Muscle of arm (tissue), 14 donors: ENCODE measurements at places on chromosomes 11 and 22.
A peak's percentile ranks its signal among the peaks of the same experiment; 100 is the strongest.

- DNase-seq, result no peak
Measured at GRCh38 chr11:76770642-76771445, 12.3 kb upstream of the TSKU start.

GRCh38 chr22:31305194-31305593, 12.9 kb upstream of the PIK3IP1 start:
- DNase-seq, result no peak

DNA sequence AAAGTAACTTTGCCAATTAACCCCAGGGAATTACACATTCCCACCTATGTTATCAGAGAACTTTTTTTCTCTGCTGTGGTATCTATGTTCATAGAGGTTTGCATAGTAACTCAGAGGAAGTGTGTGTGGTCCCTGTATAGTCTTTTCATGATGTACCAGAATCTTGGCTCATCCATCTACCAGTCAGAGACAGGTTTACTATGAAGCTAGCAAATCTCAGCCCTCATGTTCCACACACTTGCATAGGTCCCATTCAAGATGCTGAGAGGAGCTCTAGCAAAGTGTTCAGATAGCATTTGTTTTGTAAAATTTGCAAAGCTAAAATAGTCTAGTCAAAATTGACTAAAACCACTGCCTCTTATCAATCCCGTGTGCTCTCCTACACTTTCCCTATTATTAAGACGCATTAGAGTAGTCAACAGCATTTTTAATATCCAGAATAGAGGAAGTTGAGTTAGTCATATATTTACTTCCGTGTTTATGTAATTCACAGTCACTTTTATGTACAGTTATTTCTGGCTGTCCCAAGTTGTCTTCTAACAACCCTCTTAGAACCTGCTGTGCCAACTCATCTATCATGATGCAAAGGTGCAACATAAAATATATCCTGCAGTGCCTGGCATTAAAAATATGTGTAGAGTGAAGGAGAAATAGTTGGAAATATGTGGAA, 184.2 kb downstream of the FAM76B start:
- no peak for DNase-seq

- DNase-seq, result no peak
Measured at GRCh38 chr11:125071435-125071834, 8.3 kb downstream of the SLC37A2 start.

- DNase-seq, result no peak
Measured at GRCh38 chr22:25161916-25162530, 37.6 kb upstream of the CRYBB3 start.

DNA sequence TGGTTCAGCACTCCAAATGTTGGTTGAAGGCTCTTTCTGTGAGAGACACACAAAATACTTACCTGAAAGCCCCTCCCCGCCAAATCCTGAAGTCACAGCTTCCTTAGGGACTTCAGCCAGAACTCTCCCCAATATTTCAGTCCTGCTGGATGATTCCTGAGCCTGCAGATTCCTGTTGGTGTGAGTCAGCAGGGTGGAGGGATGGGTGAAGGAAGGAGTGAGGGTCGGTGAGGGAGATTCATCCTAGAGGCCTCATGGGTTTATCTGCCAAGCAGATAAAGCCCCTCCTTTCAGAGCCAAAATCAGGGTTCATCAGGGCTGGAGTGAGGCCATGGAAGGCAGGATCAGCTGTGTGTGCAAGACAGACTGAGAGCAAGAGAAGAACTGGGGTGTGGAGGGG, 37.9 kb downstream of the SMIM38 start:
- DNase-seq, result no peak

- no peak for DNase-seq
Measured at GRCh38 chr22:50361688-50362087, 18.6 kb downstream of the PPP6R2 start.

- DNase-seq, result peak; percentile 40
Measured at GRCh38 chr11:83033371-83033770, 38.3 kb downstream of the RAB30 start.

DNA sequence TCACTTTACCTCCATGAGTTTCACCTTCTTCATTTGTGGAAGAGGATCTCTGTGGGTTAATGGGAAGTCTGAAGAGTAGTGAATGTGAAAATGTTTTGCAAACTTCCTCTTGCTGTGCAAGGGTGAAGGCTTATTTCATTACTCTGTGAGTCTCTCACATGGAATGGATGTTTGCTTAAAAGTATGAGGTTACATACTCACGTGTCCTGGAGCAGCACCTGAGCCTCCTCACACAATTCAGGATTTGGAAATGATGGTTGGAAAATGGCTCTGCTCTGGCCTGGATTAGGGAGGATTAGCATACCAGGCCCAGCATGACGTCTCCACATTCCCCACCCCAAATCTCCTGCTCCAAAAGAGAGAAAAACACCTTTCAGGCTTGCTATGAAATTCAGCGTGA, 4.8 kb downstream of the GRAMD1B start:
- no peak for DNase-seq

DNA sequence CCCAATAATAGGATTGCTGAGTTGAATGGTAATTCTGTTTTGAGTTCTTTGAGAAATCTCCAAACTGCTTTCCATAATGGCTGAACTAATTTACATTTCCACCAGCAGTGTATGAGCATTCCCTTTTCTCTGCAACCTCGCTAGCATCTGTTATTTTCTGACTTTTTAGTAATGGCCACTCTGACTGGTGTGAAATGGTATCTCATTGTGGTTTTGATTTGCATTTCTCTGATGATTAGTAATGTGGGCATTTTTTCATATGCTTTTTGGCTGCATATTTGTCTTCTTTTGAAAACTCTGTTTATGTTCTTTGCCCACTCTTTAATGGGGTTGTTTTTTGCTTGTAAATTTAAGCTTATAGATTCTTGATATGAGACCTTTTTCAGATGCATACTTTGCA, 97.4 kb downstream of the FDX1 start:
- no peak for DNase-seq

- DNase-seq, result no peak
Measured at GRCh38 chr11:476416-476815, 26.3 kb downstream of the PTDSS2 start.

GRCh38 chr11:109241988-109242536, 179.9 kb upstream of the C11orf87 start:
- no peak for DNase-seq

GRCh38 chr22:19431649-19432132, at the start of gene HIRA:
HIRA (minus strand) TSS chr22:19431733; CDS start chr22:19431476, 257 bp downstream.
- peak; percentile 82 for DNase-seq

GRCh38 chr11:62922653-62923431, 1.7 kb upstream of the CHRM1 start:
- no peak for DNase-seq

DNA sequence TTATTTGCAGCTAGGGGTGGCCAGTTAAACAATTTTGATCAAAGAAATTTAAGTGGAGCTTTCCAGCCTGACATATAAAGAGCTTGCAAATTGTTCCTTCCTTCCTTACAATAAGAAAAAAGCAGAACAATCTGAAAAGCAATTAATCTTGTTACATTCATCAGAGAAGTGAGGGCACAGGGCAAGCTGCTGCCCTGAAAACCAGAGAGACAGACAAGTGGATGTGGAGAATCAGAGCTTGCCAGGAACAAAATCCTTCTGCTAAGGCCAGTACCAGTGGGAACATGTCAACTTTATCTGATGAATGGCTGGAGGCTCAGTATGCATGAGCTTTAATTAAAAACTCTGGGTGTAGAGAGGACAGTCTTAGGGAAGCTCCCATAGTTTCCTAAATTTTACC, 8.8 kb downstream of the CCDC179 start:
- DNase-seq, result no peak

- no peak for DNase-seq
Measured at GRCh38 chr11:78216571-78217287, 28.0 kb downstream of the USP35 start.

GRCh38 chr11:86571273-86571948, 101.0 kb downstream of the ME3 start:
- no peak for DNase-seq

DNA sequence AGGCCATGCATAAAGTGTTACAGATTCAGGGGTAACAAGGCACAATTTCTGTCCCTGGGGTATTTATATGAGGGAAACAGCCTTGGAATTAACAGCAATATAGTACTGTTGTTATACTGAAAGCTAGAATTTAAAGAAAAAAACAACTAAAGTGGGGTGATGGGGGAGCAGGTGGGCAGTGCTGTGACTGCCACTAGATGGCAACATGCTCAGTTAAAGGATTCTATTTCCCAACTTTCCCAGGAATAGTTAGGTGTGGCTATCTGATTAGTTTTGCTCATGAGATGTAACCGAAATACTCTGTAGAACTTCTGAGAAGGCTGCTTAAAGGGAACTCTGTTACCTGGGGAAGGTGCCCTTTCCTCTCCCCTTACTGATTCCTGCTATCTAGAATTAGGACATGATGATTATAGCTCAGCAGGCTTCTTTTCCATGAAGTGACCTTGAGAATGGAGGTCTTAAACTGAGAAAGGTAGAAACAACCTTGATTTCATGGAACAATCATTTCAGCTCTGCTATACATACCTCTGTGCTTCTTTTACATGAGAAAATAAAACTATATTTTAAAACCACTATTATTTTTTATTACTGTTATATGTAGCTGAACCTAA, 102.6 kb downstream of the RELT start:
- no peak for DNase-seq

- DNase-seq, result peak; percentile 46
Measured at GRCh38 chr11:119990309-119991021, 147.4 kb downstream of the TRIM29 start.

- no peak for DNase-seq
Measured at GRCh38 chr22:36208162-36208765, 6.7 kb upstream of the APOL4 start.

DNA sequence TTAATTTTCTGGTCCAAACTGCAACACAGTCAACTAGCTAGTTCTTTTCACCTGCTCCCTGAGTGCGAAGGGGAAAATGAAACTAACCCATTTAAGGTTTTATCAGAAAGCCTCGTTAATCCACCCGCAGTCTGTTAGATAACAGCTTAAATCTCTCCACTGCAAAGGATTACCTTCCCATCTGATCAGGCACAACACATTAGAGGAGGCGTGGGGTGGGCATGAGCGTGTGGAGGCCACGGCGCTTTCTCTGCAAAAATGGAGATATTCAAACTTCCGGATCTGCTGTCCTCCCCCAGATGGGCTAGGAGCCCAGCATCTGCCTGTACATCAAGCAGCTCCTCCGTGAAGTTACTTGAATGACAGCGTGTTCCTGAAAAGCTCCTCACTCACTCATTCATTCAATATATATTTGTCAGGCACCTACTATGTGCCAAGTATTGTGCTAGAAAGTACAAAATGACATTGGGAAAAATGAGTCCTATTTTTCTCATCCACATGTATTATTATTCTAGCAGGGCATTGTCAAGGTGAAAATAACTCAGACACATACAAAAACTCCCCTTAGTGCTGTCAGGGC, 13.5 kb upstream of the ANKK1 start:
- no peak for DNase-seq

DNA sequence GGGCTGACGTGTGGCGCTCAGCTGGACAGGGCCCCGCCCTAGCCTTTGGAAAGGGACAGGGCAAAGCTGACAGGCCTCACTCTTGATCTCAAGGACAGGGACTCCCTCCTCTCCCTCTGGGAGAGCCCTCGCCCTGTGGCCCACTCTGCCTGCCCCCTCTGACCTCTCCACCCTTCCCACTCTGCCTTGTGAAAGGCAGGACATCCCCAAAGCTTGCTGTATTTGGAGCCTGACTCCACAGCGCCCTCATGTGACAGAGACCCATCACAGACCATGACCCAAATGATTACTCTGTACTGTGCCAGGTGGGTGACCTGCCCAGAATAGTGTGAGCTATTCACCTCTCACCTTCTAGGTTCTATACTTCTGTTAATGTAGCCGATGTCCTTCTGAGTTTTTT, 18.8 kb downstream of the P2RY2 start:
- no peak for DNase-seq

DNA sequence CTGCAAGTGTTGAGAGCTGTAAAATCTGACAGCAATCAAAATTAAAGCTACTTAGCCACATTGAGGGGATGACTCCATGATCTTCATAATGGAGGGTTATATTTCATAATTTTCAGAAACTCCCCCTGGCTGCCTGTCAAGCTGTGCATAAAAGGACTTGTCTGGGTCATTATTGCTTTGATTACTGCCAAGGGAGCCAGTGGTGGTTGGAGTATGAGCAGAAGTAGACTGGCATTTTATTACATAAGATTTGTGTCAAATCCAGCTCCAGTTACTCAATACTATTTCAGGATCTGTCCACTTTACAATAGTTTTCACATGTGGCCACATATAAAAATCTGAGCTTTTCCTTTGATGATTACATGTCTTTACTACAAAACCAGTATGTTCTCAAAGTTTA, 108.9 kb upstream of the SLC5A12 start:
- no peak for DNase-seq

DNA sequence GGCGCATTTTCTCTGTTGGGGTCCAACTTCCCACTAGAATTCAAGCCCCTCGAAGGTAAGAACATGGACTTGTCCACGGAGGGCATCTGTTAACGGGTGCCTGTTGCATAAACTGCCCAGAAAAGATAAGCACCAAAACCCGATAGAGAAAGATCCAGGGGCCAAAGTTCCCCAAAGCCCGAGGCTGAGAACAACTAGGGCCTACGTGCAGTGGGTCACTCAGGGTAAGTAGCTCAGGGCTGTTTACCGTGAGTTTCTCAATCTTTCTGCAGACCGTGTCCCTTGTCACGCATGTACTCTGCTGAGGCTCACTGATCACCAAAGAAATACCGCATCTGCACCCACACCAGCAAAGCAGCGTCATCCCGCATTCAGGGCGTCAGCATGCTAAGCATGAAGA, 24.4 kb downstream of the PGA5 start:
- DNase-seq, result no peak

DNA sequence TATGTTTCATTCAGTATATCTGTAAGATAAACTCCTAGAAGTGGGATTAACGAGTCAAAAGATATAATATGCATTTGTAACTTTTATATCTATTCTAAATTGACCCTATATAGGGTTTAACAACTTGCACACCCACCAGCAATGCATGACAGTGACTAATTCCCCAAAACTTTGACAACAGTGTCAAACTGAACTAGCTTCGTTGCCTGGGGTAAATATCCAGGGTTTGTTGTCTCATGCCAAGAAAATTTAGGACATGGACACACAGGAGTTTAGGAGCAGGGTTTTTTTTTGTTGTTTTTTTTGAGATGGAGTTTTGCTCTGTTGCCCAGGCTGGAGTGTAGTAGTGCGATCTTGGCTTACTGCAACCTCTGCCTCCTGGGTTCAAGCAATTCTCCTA, 5.1 kb downstream of the SNU13 start:
- no peak for DNase-seq
